Activated CD4-positive, alpha-beta memory T cell treated with anti-CD3 and anti-CD28 coated beads, Interleukin-2, amount 10 ng/mL, durations not matched to agents 7 days and 5 days (primary cell): ENCODE measurements at places on chromosomes 3 and 15. TPM values are rescaled to one million over a fixed set of nuclear protein-coding genes. Genes with fewer than 3 reads are reported as not detected.
A peak's percentile ranks its signal among the peaks of the same experiment; 100 is the strongest.

GRCh38 chr3:181418233-181418632, 293.5 kb upstream of the SOX2 start:
- no peak for DNase-seq

DNA sequence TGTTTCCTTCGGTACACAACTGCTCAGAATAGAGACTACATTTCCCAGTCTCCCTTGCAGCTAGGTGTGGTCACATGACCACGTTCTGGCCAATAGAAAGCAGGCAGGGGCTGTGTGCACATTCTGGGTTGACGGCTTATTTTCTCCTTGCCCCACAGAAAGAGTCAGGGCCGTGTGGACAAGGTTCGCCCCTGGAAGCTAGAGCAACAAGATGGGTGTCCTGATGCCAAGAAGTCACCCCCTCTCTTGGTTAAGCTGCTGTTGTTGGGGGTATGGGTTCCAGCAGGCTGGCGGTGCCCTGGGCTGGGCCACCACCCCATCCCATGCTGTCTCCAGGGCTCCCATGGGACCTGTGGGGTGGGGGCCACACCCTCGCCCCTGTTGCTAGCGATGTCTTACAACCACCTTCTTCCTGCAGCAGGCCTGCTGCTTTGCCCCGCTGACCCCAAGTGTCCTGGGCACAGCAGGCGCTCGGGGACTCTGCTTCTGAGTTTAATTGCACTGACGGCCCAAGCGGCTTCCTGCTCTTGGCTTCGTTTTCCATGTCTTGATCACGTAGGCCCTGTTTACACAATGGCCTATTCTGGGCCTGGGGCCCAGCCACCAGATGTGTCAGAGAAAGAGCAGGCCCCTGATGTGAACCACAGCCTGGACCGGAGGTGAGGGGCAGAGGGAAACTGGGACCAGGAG, 24.9 kb downstream of the ABTB1 start:
- peak; percentile 66 for DNase-seq

DNA sequence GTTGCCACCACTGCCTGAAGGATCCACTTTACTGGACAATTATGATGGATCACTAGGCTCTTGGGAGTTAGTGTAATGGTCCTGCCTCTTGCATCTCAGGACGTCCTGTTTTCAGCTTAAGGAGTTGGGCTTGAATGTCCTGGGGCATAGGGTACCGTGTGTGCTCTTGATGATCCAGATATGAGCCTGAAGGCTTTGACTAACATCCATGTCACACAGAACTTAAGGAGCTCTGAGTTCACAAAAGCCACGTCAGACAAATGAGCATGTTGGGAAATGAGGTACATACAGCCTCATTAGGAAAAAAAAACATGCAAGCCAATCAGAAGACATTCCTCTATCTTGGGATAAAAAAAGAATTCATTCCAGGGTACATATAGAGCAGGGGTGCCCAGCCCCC, 40.8 kb downstream of the CA12 start:
- no peak for DNase-seq

DNA sequence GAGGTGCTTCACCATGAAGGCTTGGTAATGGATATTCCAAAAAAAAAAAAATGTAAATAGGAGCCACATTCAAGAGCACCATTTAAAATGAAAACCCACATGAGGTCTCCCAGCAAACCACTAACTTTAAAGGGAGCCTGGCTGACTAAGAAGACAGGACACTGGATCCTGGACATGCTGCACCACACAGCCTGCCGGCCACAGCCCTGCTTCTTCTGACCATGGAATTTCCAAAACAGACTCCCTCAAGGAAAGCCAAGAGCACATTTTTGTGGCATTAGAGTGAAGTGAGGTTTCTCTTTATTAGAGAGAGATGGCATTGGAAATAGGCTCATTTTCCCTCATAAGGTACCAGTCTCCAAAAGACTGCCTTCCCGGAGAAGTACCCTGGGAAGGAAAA, 113.9 kb downstream of the RORA start:
- no peak for DNase-seq

GRCh38 chr3:166052440-166052839, 215.2 kb upstream of the BCHE start:
- DNase-seq, result no peak

GRCh38 chr15:66830358-66830757, 128.3 kb downstream of the SMAD6 start:
- DNase-seq, result no peak

- DNase-seq, result no peak
These were observed 10.3 kb downstream of the MASP1 start for GRCh38 chr3:187281191-187281714.

FANCD2OS gene
- total RNA-seq, result not detected

SNTN gene
- not detected for total RNA-seq

DNAH12 gene
- total RNA-seq, result 0.05 TPM
